Activated T-cell treated with anti-CD3 and anti-CD28 coated beads for 1 hour (primary cell): ENCODE measurements at places on chromosomes 2 and 18.

- DNase-seq, result no peak
Observed at GRCh38 chr2:103616891-103617290, 855.1 kb downstream of the TMEM182 start.

- DNase-seq, result no peak
Observed at GRCh38 chr18:48548011-48548771, 9.4 kb downstream of the CTIF start.

DNA sequence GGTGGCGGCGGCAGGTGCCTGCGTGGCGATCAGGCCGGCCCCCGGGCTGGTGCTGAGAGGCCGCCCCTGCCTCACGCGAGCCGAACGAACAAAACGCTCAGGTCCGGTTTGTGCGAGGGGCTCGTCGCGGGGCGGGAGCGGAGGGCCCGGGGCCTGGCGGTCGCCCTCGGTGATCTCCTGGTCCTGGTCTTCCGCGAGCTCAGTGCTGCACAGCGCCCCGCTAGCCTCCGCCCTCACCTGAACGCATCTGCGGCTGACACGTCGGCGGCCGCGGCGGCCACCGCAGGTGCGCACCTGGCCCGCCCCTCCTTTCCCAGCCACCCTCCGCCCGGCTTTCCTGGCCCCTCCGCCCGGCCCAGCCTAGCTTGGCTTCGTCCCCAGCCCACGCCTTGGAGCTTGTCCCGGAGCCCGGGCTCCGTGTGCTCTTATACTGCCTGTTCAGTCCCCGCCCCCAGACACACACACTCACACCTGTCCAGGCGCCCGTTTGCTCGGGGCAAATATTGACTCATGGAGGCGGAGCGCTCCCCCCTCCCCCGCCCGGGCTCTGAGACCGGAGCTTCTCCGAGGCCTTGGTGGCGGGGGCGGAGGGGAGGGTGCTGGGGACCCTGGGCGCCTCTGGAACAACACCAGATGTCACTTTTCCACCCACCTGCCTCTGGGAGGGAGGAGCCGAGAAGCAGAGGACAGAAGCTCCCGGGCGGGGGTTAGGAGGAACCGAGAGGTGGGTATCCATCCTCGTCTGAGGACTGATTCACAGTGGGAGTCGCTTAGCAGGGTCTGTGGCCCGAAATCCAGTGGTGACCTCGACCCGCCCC, 8.6 kb upstream of the CRYBA2 start:
- no peak for DNase-seq

DNA sequence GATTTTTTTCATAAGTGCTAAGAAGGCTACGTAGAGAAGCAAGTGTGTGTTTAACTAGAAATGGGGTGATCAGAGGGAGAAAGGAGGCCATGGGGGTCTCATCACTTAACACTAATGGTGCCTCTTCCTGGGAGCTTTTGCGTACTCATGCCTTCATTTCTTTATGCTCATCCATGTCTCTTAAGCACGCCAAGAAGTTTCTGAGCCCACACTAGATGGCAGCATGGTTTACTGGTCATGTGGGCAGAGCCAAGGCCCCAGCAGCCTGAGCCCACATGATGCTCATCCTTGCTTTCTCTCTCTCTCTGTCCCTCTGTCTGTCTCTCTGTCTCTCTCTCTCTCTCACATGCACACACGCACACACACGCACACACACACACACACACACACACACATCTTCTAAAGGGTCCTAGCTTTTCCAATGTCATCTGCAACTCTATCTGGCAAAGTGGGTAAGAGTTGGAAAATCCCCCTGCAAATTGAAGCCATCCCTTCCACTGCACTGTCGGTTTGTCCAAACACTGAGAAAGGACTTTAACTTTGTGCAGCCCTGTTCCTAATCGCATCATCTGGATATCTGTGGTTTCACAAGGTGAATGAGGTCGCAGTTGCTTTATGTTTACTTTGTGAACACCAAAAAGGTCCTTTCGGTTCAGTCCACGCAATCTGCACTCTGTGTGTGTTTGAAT, 137.1 kb upstream of the CCDC68 start:
- no peak for DNase-seq

GRCh38 chr2:112601754-112602153, 17.3 kb downstream of the CHCHD5 start:
- no peak for DNase-seq

DNA sequence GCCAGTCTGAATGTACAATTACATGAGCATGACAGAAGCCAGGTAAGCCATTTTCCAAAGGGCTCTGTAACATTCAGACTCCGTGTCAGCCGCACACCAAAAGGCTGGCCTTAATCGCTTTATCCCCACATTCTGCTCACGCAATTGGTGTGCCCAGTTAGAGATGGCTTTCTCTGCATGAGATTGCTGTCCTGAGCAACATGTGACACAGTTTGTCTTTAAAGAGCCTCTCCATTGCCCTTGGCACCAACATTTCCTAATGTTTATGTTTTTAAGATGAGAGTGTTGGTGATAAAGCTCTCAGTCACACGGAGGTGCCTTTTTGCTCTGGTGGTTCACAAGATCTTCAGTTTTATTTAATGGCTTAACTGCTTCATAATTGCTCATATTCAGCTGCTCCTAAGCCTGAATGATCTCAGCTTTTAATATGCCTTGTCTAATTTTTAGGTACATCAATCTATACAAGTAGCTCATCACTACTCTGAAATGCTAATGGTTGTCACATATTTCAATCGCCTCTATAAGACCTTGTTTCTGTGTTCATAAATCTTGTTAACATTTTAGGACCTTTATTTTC, 164.8 kb upstream of the ACVR2A start:
- no peak for DNase-seq

- no peak for DNase-seq
Observed at GRCh38 chr2:227612546-227613271, 1.9 kb downstream of the SCYGR3 start.

DNA sequence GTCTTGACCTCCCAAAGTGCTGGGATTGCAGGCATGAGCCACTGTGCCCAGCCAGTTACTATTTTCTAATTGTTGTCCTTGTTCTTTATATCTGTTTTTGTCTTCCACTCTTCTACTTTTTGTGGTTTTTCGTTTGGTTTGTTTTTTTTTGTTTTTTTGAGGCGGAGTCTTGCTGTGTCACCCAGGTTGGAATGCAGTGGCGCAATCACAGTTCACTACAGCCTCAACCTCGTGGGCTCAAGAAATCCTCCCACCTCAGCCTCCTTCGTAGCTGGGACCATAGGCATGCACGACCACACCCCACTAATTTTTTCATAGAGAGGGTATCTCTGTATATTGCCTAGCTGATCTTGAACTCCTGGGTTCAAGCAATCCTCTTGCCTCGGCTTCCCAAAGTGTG, 100.7 kb downstream of the EHBP1 start:
- DNase-seq, result no peak

DNA sequence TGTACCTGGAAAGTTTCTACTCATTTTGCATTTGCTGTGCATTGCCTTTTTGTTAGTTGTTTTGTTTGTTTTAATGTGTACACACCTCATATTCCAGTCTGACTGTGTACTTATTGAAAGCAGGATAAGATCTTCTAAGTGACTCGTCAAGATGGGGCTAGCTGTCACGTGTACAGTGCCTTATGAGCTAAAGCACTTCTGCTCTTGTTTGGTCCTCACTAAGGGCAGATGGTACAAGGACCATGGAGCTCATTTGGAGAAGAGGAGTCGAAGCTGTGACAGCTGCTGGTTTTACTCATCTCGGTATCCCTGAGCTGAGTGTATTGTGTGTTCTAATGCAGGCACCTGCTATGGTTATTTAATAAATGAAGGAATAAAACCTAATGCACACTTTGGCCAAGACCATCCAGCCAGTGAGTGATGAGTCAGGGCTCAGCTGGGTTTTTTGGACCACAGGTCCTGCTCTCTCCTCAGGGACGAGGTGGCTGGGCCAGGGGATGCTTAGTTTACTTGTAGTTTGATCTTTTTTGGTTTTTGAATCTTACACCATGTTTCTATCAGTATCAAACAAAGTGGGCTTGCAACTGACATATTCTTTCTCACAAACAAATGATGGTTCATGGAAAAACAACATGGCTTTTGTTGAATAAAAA, 152.5 kb upstream of the APCDD1 start:
- no peak for DNase-seq

- DNase-seq, result no peak
Observed at GRCh38 chr2:196291873-196292800, 120.8 kb upstream of the STK17B start.

GRCh38 chr2:38682008-38682575, 16.2 kb downstream of the GALM start:
- no peak for DNase-seq

GRCh38 chr18:34707670-34708069, 2.4 kb upstream of the DTNA start:
- no peak for DNase-seq

- no peak for DNase-seq
Observed at GRCh38 chr2:112047537-112048235, 7.4 kb upstream of the TMEM87B start.

GRCh38 chr2:192267484-192267883, 72.8 kb upstream of the TMEFF2 start:
- no peak for DNase-seq

- no peak for DNase-seq
Observed at GRCh38 chr2:143515318-143515717, 386.1 kb downstream of the ARHGAP15 start.

DNA sequence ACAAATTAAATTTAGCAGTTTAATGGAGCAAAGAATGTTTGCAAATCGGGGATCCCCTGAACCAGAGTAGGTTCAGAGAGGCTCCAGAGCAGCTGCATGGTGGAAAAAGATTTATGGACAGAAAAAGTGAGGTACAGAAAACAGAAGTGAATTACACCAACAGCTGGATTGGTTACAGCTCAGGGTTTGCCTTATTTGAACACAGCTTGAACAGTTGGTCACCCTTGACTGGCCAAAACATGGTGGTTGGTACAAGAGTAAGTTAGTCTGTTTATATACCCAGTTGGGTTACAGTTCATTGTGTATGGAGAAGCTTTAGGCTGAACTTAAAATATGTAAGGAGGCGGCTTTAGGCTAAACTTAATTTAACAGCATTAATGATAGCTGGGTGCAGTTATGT, 5.4 kb upstream of the CDCA7 start:
- no peak for DNase-seq

- DNase-seq, result no peak
Observed at GRCh38 chr2:144988591-144988990, 468.7 kb upstream of the ZEB2 start.

DNA sequence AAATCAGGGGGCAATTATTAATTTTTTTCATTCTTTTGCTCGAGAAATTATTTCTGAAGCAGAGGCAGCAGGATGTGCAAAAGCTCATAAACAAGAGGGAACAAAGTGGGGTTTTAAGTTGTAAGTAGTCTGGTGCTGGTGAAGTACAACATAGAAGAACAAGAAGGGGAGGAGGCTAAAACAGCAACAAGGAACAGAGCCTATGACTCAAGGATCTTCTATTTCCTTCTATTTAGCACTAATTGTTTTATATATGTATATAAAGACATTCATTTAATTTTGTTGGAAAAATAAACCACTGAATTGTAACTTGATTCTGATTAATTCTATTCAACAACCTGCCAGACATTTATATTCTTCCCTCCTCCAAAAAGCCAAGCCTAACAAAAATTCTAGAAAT, 35.0 kb downstream of the YES1 start:
- DNase-seq, result no peak

- DNase-seq, result no peak
Observed at GRCh38 chr2:45739796-45740485, 88.5 kb downstream of the PRKCE start.

GRCh38 chr2:204933735-204934374, 388.6 kb downstream of the PARD3B start:
- no peak for DNase-seq

DNA sequence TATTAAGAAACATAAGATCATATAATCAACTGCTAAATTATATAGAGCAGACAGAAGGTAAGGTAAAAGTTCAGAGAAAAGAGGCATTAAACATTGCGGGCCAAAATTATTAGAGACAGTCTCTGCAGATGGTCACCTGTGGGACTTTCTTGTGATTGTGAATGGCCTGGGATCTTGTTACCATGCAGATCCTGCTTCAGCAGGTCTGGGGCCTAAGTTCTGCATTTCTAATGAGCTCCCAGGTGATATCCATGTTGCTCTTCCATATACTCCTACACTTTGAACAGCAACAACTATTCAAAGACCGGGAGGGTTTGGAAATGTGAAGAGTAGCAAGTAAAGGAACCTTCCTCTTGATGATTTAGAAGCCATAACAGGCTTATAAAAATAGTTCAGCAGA, 8.5 kb upstream of the ETAA1 start:
- no peak for DNase-seq

- DNase-seq, result no peak
Observed at GRCh38 chr2:76019128-76019527, 308.4 kb upstream of the GCFC2 start.

GRCh38 chr2:159152128-159152778, 134.2 kb downstream of the WDSUB1 start:
- no peak for DNase-seq

- no peak for DNase-seq
Observed at GRCh38 chr2:191515551-191515950, 162.4 kb upstream of the NABP1 start.
